8988T (cell line): ENCODE measurements at places on chromosomes 1 and 21.

GRCh38 chr1:232164078-232164963, 465.6 kb downstream of the SIPA1L2 start:
- no peak for DNase-seq

- DNase-seq, result no peak
Measured at GRCh38 chr1:89881415-89882058, 60.7 kb downstream of the LRRC8D start.

- DNase-seq, result no peak
Measured at GRCh38 chr1:185636848-185637247, 97.3 kb upstream of the HMCN1 start.

DNA sequence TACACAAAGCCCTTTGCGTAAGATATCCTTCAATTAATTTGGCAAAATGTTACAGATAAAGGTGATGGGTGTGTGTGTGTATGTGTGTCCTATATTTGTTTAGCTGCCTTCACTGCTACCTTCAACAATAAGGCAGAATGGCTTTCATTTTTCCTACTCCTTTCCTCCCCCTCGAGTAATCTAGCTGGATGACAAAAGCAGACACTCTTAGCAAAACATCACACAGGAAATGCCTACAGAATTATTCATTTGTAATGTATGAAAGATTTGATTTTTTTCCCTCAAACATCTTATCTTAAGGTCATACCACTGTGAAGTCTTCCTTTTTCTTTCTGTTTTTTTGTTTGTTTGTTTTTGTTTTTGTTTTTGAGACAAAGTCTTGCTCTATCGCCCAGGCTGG, 10.6 kb downstream of the PTPN22 start:
- no peak for DNase-seq

DNA sequence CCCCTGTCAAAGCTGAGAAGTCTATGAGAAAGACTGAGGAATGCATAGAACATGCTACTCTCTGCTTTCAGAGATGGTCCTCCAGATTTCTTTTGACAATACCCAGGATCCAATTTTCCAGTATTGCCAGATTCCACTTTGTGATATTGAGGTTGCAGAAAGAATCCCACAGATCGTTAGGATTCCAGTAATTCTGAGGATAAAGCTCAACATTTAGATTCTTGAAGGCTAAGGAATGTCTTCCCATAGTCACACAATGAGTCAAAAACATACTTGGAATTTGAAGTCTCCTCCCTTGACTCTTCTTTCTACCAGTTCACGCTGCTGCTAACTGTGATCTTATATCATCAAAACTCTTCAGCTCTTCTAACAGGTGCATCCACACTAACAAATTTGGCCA, 57.1 kb downstream of the TNFSF18 start:
- DNase-seq, result no peak

DNA sequence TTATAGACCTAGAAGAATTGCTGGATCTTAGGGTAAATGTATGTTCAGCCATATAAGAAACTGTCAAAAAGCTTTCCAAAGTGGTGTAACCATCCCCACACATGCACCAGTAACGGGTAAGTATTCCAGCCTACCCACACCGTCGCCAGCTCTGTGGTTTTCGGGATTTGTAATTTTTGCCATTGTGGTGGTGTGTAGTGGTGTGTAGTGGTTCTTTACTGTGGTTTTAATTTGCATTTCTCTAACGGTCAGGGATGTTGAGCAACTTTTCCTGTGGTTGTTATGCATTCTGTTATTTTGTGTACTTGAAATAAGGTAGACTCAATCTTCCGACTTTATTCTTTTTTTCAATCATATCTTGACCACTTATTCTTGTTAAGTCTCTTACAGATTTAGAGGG, 342.4 kb upstream of the AJAP1 start:
- DNase-seq, result no peak

DNA sequence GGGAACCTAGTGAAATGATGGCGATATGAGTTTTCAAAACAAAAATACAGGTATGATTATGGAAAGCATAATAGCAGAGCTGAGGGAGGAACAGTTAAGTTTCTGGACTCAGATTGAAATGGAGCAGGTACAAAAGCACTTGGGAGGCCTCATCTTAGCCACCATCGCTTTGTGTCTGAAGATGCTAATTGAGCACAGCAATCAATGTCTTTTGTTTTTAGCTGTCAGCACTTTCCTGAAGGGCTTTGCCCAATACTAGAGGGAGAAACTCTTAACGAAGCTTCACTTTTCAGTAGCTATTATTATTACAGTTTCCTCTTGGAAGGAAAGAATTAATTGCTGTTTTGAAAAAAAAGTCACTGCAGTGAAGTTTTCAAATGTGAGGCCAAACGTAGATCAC, 348.7 kb downstream of the RWDD3 start:
- DNase-seq, result no peak

DNA sequence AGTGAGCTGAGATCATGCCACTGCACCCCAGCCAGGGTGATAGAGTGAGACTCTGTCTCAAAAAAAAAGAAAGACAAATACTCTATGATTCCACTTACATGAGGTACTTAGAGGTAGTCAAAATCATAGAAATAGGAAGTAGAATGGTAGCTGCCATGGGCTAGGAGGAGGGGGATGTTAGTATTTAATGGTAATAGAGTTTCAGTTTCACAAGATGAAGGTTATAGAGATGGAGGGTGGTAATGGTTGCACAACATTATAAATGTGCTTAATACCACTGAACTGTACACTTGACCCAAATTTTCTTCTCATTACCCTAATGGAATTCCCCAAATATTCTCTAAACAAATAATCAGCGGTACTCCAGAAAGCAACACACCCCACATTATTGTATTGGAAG, 12.8 kb downstream of the EIF2B3 start:
- no peak for DNase-seq
